ENCODE measurements at places on chromosomes 2 and 18.

DNA sequence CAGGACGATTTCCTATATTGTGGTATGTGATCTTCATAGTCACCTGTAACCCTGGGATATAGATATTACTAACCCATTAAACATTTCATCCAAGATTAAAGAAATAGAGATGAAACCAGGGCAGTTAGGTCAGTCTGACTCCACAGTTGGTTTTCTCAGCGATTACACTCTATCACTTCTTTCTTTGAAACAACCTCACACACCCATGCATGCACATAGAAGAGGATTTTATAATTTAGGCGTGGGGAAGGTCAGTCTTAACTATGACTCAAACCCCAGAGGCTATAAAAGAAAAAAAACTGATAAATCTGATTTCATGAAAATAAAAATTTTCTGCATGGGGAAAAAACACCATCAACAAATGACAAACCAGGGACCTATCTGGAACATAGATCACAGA is 54.2 kb downstream of the BCL2 start:
- no peak overlapping the region for H3K4me3 ChIP-seq
- H3K27me3 ChIP-seq: no peaks in the 10 kb centered on the region
- H3K27ac ChIP-seq: no peak overlapping the region
- no peaks in the 10 kb centered on the region for H3K36me3 ChIP-seq
- no peak for DNase-seq
- no peaks in the 10 kb centered on the region for H3K4me1 ChIP-seq

DNA sequence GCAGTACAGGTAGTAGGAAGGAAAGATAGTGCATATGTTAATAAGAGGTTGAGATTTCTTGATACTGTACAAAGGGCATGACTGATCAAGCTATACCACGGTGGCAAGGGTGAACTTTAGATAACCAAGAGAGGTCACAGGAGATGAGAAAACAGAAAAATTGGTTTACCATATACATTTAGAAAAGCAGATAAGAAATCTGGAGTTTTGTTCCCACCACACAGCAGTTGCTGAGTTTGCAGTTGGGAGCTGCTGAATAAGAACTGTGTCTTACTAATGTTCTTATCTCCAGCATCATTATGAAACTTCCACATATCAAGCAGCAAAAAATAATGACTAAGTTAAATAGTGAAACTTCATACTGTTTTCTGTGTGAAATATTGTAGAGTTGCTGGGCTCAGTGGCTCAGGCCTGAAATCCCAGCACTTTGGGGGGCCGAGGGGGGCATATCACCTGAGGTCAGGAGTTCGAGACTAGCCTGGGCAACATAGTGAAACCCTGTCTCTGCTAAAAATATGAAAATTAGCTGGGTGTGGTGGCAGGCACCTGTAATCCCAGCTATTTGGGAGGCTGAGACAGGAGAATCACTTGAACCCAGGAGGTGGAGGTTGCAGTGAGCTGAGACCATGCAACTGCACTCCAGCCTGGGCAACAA is 12.0 kb upstream of the IMPACT start:
- no peaks in the 10 kb centered on the region for H3K36me3 ChIP-seq
- H3K27me3 ChIP-seq: peaks cover 6% of the 10 kb centered on the region
- H3K4me1 ChIP-seq: peaks cover 19% of the 10 kb centered on the region
- no peak for DNase-seq

DNA sequence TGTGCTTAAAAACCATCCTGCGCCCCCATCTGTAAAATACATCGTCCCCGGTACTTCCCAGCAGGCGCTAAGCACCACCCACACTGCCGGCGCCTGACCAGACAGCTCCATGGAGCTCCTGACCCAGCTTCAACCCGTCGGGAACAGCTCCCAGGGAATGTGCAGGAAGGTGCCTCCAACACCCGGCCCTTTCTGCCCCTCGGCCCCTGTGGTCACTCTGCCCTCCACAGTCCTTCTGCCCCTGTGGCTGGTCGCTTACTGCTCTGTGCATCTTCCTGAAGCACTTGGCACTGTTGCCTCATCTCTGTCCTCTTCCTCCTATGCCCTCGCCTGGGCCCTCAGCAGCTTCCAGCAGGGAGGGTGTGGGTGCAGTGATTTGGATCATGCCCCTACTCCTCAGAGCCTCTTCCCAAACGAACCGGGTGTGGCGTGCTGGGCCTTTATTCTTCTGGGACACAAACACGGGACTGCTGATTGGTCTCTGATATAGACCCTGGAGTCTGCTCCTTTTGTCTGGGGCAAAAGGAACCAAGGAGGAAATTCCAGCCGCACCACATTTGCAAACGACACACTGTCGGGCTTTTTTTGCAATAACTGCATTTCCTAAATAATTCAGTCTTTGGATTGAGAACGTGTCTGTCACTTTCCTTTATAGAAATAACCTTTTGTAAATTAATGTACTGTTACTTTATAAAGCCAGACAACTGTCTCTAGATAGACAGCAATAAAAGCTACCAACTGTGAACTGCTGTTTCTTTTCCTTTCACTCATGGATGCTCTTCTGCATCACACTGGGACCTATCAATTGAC is 65.9 kb downstream of the ADI1 start:
- no peak overlapping the region for H3K27ac ChIP-seq
- peaks cover 24% of the 10 kb centered on the region for H3K36me3 ChIP-seq
- H3K4me1 ChIP-seq: 0 out of 2 replicates have a peak, but pooled peaks cover 2% of the 10 kb centered on the region

DNA sequence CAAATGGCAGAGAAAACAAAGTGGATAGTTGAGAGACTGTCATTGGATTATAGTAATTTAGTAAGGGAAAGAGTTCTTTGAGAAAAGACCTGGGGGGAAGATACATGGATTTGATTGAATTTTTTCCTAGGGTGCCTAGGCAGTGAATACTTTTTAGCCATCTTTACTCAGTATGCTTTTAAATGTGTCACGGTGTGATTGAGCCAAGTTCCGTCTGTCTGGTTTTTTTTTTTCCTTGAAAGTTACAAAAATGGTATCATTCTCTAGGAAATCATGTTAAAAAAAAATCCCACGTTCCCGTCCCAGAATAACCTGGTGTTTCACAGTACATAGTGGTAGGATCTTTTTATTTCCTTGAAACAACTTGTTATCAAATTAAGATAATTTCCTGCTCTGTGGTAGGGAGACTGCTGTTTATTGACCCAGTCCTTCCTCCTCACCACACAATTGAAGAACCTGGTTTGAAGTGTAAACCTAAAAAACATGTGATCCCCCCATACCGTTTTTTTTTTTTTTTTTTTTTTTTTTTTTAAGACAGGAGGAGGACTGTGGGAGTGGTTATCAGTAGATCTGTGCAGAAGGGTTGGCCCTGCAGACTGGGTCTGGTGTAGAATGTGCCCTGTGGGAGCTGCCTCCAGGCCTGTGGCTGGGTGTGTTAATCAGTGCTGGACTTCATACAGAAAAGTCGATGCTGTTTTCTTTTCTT is 55.1 kb downstream of the DGKD start:
- no peak overlapping the region for H3K4me3 ChIP-seq
- H3K4me1 ChIP-seq: peaks cover 8% of the 10 kb centered on the region
- H3K36me3 ChIP-seq: peaks cover 27% of the 10 kb centered on the region
- 0 out of 2 replicates have a peak overlapping the region, but pooled peaks have one; percentile 12 for H3K27ac ChIP-seq

GRCh38 chr18:34909637-34910364 is 131.4 kb upstream of the MAPRE2 start:
- H3K27me3 ChIP-seq: no peaks in the 10 kb centered on the region
- no peak overlapping the region for H3K4me3 ChIP-seq
- peaks cover 13% of the 10 kb centered on the region for H3K36me3 ChIP-seq
- no peak overlapping the region for H3K27ac ChIP-seq
- H3K4me1 ChIP-seq: peaks cover 8% of the 10 kb centered on the region

DNA sequence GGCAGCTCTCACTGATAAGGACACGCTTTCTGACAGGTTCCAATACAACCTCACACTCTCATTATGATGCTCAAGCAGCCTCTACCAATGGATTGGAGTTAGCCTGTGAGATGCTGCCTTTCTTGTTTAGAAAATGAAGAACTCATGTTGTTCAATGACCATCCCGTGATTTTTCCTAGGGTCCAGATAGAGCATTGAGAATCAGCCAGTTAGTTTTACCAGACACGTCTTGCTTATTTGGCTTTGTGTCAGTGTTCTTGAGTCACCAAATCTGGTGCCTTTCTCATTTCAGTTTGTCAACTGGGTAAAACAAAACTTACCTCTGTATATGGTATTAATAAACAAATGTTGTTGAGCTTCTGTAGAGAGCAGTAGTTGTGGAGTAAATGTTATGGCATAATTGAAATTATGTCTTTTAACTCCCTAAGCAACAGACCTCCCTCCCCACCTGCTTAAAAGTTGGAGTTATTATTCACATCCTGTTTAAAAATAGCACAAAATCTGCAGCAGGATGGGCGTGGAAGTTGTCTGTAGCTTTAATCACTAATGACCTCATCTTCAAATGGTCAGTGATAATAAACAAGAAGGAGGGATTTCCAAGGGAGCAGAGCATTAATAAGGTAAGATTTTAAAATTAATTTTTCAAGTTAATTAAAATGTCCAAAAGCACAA is 167.3 kb downstream of the HRH4 start:
- H3K36me3 ChIP-seq: no peaks in the 10 kb centered on the region
- no peak overlapping the region for H3K27ac ChIP-seq
- peaks cover 4% of the 10 kb centered on the region for H3K27me3 ChIP-seq
- H3K4me3 ChIP-seq: no peak overlapping the region
- no peak for DNase-seq
- H3K4me1 ChIP-seq: peaks cover 23% of the 10 kb centered on the region

DNA sequence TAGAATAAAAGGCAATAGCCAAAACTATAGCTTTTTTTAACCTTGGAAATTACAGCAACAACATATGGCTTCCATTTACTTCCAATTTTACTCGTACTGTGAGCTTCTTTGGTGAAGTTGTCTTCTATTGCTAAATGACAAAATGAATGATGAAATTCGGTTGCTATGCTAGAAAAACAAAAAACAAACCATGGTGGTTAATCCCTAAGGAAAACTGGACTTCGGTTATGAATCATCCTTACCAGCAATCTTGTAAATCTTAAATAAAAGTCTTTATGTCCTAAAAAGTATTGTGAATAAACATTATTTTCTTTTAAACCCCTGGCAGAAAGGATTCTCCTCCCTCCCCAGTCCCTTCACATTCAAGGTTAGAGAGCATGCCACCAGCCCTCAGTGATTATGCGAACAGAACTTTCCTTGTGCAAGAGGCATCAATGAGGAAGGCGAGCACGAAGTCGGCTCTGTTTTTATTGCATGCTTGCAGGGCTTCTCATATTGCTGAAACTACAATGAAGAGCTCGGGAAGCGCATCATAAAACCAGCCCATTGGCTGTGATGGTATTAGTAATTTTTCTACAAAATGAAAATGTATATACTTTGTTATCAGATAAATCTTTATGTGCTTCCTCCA is 62.9 kb downstream of the ZNF521 start:
- H3K27me3 ChIP-seq: no peaks in the 10 kb centered on the region
- H3K36me3 ChIP-seq: no peaks in the 10 kb centered on the region
- no peak for DNase-seq
- no peak overlapping the region for H3K27ac ChIP-seq
- H3K4me1 ChIP-seq: peaks cover 17% of the 10 kb centered on the region

Measured in WTC11 (cell line).